ENCODE measurements at places on chromosomes 13 and 19.

- H3K27ac ChIP-seq: no peak overlapping the region
- H3K27me3 ChIP-seq: peaks cover 13% of the 10 kb centered on the region
- no peaks in the 10 kb centered on the region for H3K4me1 ChIP-seq
- DNase-seq: no peak
Measured at GRCh38 chr19:29268721-29269393, 55.9 kb upstream of the UQCRFS1 start.

DNA sequence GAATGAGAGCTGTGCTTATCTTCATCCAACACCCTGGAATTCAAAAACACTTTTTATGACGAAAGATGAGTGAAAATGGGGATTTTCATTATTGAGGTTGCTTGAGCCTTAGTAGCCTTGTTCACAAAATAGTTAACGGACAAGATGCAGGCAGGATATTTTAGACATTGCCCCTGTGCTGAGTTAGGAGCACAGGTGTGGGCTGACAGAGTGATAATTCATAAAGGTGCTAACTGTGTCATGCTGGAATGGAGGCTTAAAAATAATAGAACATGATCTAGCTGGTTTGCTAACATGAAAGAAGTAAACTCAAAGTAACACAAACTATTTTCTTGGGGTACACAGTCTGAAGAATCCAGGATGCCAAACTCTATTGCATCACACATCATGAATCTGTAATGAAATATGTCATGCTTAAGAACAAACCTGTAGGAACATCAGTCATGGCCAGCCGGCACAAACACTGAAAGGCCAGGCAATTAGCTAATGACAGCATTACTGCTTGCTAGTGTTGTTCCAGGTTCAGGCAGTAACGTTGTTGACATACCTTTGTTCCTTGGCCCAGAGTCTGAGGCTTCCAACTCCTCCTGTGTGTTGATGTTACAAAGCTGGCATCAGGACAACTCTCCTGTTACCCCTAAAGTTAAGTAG lies 55.3 kb downstream of the FRY start:
- H3K4me1 ChIP-seq: no peaks in the 10 kb centered on the region
- H3K4me3 ChIP-seq: no peak overlapping the region
- no peak for DNase-seq
- no peaks in the 10 kb centered on the region for H3K27me3 ChIP-seq
- no peaks in the 10 kb centered on the region for H3K36me3 ChIP-seq

DNA sequence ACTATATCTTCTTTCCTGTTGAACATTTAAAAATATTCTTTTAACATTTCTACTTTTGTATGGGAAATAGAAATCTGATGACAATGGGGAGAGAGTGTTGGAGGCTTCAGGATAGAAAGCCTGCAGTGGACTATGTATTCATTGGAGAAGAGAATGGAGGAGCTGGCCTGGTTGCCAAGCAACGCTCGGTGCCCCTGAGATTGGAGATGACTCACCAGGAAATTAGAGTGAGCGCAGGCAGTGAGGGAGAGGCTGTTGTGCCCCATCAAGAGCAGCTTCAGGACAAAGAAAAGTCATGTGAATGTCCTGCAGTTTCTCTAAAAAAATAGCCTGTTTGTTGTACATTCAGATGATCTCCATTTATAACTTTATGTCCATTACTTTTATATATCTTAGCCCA lies 48.7 kb upstream of the ZNF835 start:
- DNase-seq: no peak
- H3K27me3 ChIP-seq: no peaks in the 10 kb centered on the region
- peaks cover 7% of the 10 kb centered on the region for H3K36me3 ChIP-seq
- H3K4me3 ChIP-seq: no peak overlapping the region

DNA sequence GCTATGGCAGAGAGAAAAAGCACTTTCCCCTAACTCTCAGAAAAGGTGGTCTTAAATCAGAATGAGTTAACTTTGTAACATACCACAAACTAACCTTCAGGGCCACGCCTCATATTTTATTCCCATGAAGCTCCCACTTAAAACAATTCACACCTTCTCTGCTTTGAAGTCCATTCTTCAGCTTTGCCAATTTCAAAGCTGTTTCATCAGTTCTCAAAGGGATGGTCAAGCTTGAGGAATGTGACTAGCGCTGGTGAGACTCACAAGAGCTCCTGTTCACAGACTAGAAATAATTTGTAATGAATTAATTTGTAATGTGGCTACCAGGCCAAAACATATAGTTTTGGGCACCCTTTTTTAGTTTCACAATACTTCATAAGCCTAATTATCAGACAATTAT lies 68.2 kb downstream of the STK24 start:
- H3K4me3 ChIP-seq: peak overlapping the region; percentile 46
- H3K36me3 ChIP-seq: peaks cover 42% of the 10 kb centered on the region

GRCh38 chr13:96958286-96958891 lies 35.9 kb downstream of the OXGR1 start:
- no peak overlapping the region for H3K27ac ChIP-seq
- H3K36me3 ChIP-seq: no peaks in the 10 kb centered on the region
- H3K4me1 ChIP-seq: no peaks in the 10 kb centered on the region
- H3K4me3 ChIP-seq: no peak overlapping the region
- no peaks in the 10 kb centered on the region for H3K27me3 ChIP-seq

DNA sequence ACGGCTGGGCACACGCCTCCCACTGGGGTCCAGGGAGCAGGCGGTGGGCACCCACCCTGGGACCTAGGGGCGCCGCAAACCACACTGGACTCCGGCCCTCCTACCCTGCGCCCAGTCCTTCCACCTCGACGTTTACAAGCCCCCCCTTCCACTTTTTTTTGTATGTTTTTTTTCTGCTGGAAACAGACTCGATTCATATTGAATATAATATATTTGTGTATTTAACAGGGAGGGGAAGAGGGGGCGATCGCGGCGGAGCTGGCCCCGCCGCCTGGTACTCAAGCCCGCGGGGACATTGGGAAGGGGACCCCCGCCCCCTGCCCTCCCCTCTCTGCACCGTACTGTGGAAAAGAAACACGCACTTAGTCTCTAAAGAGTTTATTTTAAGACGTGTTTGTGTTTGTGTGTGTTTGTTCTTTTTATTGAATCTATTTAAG lies 1.6 kb downstream of the JUNB start:
- H3K27me3 ChIP-seq: no peaks in the 10 kb centered on the region
- H3K4me1 ChIP-seq: peaks cover 51% of the 10 kb centered on the region
- DNase-seq: no peak
- H3K36me3 ChIP-seq: peaks cover 11% of the 10 kb centered on the region
- H3K4me3 ChIP-seq: peak overlapping the region; percentile 93
- peak overlapping the region; percentile 98 for H3K27ac ChIP-seq

- no peak overlapping the region for H3K4me3 ChIP-seq
- no peak overlapping the region for H3K27ac ChIP-seq
- H3K36me3 ChIP-seq: no peaks in the 10 kb centered on the region
- peaks cover 20% of the 10 kb centered on the region for H3K4me1 ChIP-seq
- no peak for DNase-seq
- H3K27me3 ChIP-seq: no peaks in the 10 kb centered on the region
Measured at GRCh38 chr13:94556041-94556440, 39.9 kb downstream of the TGDS start.

- no peak for DNase-seq
- no peaks in the 10 kb centered on the region for H3K36me3 ChIP-seq
- peaks cover 2% of the 10 kb centered on the region for H3K4me1 ChIP-seq
- H3K27ac ChIP-seq: no peak overlapping the region
Measured at GRCh38 chr13:60148918-60149317, 14.8 kb downstream of the DIAPH3 start.

DNA sequence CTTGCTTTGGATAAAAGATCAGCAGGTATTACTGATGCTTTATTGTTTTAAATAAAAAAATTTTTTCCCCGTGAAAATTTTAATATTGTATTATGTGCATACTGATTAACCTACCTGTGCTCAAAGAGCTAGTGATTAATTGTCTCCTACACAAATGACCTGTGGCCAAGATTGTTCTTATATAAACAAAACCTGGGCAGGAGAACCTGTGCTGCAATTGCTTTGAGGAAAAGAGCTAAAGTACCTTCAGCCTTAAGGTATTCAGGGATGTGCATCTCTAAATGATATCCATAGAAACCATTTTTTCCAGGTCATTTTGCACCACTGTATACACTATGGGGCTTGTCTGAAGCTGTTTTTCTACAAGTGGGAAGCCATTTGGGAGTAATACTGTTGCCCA lies 1.2 kb downstream of the FRY start:
- no peak overlapping the region for H3K27ac ChIP-seq
- no peak overlapping the region for H3K4me3 ChIP-seq
- H3K4me1 ChIP-seq: peaks cover 18% of the 10 kb centered on the region

DNA sequence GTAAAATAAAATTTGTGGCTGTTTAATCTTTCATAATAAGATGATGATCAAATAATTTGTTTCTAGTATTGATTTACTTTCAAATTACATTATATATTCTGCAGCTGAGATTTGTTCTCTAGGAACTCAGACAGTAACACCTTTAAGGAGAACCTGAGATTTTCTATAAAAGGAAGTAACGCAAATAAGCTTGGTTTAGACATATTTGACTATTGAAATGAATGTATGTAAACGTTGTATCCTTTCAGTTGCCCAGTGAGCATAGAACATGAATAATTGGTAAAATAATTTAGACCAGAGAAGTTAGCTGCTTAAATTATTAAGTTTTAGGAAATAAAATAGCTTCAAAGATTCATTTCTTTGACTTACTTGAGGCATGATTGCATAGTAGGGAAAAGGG lies 3.1 kb downstream of the CDK8 start:
- H3K27ac ChIP-seq: no peak overlapping the region
- H3K4me1 ChIP-seq: peaks cover 41% of the 10 kb centered on the region
- H3K4me3 ChIP-seq: no peak overlapping the region
- no peaks in the 10 kb centered on the region for H3K27me3 ChIP-seq
- DNase-seq: no peak

DNA sequence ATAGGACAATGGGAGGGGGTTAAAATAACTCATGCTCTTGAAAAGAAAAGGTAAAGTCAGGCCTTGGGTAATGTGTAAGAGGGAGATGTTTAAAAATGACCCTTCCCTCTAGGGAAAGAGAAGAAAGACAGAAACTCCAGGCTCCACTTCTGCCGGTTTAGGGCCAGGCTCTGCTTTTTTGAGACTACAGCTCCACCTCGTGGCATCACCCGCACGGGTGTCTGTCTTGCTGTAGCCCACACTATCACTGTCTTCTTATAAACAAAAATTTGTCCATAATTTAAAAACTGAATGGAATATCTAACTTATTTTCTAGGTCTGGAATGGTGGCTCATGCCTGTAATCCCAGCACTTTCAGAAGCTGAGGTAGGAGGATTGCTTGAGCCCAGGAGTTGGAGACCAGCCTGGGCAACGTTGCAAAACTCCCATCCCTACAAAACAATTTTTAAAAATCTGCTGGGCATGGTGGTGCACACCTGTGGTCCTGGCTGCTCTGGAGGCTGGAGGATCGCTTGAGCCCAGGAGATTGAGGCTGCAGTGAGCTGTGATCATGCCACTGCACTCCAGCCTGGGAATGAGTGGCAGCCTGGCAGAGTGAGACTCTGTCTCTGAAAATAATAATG lies 65.1 kb upstream of the GTF3A start:
- H3K36me3 ChIP-seq: no peaks in the 10 kb centered on the region
- H3K4me3 ChIP-seq: no peak overlapping the region
- H3K4me1 ChIP-seq: peaks cover 6% of the 10 kb centered on the region
- DNase-seq: peak; percentile 67
- peaks cover 24% of the 10 kb centered on the region for H3K27me3 ChIP-seq

GRCh38 chr19:39602224-39602623 lies at the start of gene LGALS13:
Gene LGALS13 (plus strand): TSS chr19:39602524. CDS start chr19:39602569, 45 bp downstream.
- no peaks in the 10 kb centered on the region for H3K36me3 ChIP-seq
- no peak within 1 kb of the TSS for H3K4me3 ChIP-seq
- no peak for DNase-seq
- peaks cover 39% of the 10 kb centered on the region for H3K27me3 ChIP-seq

DNA sequence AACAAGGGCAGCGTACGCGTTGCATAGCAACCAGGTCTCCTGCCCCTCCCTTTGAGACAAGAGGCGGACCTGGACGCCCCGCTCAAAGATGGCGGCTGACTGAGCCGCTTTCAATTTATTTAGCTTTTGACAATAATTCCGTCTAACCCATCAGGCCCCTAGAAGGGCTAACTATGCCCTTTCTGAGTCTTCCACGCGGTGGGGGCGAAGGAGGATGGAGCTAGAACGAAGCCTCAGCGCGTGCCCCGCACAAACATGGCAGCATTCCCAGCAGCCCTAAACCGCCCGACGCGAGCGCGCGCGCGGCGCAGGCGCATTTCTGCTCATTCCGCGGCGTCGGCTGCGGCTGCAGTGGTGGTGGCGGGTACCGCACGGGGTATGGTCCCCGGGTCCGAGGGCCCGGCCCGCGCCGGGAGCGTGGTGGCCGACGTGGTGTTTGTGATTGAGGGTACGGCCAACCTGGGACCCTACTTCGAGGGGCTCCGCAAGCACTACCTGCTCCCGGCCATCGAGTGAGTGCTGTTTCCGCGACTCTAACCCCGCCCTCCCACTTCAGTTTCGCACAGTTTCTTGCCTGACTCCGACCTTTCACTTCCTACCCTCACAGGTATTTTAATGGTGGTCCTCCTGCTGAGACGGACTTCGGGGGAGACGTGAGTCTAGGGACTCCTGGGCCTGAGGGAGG lies at the start of gene MED25:
MED25 (plus strand) TSS at position 326 of the 685 bp plus-strand sequence; CDS start at position 379, 53 bp downstream.
- peak; percentile 88 for DNase-seq
- H3K27ac ChIP-seq: peak within 1 kb of the TSS; percentile 90
- H3K4me1 ChIP-seq: peaks cover 28% of the 10 kb centered on the region
- no peaks in the 10 kb centered on the region for H3K27me3 ChIP-seq
- H3K36me3 ChIP-seq: peaks cover 4% of the 10 kb centered on the region

DNA sequence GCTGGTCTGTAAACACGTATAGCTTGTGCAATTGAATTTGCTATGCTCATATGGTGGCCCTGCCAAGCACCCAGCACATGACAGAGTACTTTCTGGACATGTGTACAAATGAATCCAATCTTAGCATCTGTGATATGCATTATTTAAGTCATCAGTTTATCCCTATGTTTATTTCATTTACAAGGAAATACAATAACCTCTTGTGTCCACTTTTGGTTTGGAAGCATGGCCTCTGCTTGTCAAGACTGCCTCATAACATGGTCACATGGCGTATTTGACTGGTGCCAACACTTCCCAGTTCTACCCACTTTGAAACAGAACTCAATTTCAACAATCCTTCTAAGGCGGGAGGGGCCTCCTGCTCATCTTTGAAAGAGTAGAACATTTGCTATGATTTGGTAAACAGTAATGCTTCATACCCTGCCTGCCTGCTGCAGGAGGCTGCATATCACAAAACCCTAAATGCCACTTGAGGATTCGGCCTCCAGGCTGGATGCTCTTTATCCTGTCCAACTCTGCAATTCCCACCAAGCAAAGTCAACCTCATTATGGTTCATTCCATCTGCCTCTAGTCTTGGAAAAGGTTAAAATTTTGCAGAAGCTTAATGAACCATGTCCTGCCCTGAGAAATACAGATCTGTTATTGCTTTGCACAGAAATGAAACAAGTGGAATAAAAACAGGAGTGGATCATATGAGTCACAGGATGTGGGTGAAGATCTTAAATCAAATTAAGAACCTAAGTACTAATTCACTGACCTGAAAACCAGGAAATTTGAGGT lies 151.3 kb downstream of the CYSLTR2 start:
- H3K4me1 ChIP-seq: peaks cover 30% of the 10 kb centered on the region
- peak overlapping the region; percentile 82 for H3K27ac ChIP-seq
- H3K27me3 ChIP-seq: no peaks in the 10 kb centered on the region
- DNase-seq: no peak

All from activated naive CD8-positive, alpha-beta T cell treated with anti-CD3 and anti-CD28 coated beads, Interleukin-2, amount 50 U/mL, for 24 hours (primary cell).